ENCODE measurements at places on chromosomes 13 and 19.

- DNase-seq = no peak
Measured at GRCh38 chr13:106619688-106620555, 52.0 kb upstream of the ARGLU1 start.

- DNase-seq = no peak
Measured at GRCh38 chr13:31733647-31734046, 5.7 kb upstream of the RXFP2 start.

DNA sequence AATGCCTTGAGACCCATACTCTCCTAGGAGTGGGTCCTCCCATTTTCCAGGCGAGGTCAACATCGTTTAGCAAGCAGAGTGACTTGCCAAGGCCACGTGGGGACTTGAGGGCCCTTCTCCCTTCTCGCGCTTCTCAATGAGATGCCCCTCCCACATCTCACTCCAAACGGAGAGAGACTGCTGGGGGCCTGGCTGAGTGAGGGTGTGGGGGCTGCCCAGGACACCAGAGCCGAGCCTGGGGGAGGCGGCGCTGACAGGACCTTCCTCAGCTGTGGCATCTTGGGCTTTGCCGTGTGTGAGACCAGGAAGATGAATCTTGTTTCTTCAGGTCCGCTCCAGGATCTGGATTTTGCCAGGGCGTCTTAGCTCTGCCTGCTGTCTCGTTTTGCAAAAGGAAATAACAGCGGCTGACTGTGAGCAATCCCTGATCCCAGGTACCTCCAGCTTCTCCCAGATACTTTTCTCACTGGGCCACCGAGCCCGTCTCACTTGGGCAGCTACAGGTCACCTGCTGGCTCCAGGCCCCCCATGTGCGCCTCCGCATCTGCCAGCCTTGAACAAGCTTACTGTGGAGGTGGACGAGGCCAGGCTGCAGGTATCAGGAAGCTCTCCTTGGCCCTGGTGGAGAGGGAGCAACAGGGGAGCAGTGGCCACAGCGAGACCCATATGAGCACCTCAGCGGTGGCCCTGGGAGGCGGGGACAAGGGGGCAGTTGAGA, 6.0 kb downstream of the COX6B2 start:
- DNase-seq = no peak

DNA sequence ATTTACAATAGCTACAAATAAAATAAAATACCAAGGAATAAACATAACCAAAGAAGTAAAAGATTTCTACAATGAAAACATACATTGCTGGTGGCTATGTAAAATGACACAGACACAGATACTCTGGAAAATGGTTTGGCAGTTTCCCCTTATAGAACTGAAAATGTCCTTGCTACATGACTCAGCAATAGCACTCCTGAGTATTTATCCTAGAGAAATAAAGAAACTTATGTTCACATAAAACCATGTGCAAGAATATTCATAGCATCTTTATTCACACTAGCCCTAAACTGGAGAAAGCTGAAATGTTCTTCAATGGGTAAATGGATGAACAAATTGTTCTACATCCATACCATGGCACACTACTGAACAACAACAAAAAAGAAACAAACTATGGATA, 100.2 kb upstream of the RFC3 start:
- DNase-seq = no peak

DNA sequence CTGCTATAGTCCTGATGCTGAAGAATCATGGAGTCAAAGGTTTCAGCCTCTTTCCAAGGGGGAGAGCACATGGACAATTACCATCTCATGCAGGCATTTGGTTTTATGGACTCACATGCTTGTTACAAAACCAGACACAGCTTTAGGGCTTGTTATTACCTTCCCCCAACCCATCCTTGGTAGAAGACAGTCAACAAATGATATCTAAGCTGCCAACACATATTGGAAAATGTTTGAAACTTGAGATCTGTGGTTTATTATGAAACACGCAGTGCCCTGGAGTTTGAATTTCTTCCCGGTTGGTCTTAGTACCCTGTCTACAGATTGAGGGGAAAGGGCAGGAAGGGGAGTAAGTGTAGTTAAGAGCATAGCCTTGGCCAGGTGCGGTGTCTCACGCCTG, 12.5 kb upstream of the CYP2A6 start:
- no peak for DNase-seq

DNA sequence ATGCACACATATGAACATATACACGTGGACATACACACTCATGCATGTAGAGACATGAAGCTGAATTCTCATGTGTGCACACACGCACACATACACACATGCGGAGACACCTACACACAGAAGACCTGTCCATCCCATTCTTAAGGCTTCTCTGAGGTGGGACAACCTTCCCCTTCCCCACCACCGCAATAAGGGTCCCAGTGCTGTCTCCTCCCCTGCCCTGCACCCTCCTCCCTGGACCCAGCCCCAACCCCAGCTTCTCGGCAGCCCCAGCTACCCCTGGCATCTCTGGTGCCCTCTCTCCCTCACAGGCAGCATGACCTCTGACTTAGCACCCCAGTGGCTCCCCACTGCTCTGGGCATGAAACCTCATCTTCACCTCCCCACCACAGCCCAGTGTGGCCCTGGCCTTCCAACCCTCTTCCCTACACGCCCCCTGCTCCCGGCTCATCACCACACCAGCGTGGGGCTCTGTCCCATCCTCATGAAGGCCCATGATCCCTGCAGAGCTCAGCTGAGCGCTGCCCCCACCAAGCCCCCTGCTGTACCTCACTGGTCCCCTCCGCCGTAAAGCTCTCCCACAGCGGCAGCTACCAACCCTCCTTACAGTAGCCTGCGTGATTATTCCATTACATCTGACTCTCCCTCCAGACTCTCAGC, 204.1 kb upstream of the ZNF536 start:
- DNase-seq = no peak

GRCh38 chr13:75651013-75651412, 14.9 kb downstream of the LMO7 start:
- no peak for DNase-seq

- no peak for DNase-seq
Measured at GRCh38 chr13:60944016-60944415, 471.6 kb downstream of the PCDH20 start.

- no peak for DNase-seq
Measured at GRCh38 chr19:44807652-44808462, 1.0 kb upstream of the BCAM start.

GRCh38 chr19:37468961-37469777, at the start of gene ZNF570:
TSS of gene ZNF570 (plus strand) at chr19:37469356. CDS start at chr19:37470355, 999 bp downstream.
- DNase-seq = peak; percentile 94

- no peak for DNase-seq
Measured at GRCh38 chr19:2015608-2015950, at the start of gene BTBD2. TSS of gene BTBD2 (minus strand) at chr19:2015714. CDS start at chr19:2015703, 11 bp downstream.

- no peak for DNase-seq
Measured at GRCh38 chr19:28437390-28438346, 775.3 kb downstream of the UQCRFS1 start.

DNA sequence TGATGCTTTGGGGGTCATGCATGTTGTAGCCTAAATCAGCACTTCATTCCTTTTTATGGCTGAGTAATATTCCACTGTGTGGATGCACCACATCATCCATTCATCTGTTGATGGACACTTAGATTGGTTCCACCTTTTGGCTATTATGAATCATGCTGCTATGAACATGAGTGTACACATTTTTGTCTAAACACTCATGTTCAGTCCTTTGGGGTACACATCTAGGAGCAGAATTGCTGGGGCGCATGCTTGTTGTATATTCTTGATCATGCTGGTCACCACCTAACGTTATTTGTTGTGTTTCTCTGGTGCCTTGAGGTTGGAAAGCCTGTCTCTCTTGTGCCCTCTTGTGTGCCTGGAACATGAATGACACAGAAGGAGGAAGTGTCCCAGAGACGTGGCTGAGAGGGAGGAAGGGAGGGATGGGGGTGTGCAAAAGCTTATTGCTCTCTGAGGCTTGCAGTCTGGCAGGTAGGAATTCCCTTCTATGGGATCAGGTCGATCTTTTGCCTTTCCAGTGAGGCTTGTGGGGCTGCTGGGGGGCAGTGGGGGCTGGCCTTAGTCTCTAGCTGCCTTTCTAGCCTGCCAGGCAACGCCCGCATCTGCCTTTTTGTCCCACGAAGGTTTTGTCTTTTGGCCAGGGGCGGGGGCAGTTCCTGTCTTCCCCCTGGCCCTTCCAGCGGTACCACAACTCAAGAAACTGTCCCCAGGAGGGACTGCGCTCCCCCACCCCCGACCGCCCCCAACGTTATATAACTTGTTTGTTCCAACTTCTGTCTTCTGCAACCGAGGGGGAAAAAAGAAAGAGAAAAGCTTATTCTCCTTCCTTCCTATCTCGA, 7.6 kb downstream of the KLHL26 start:
- DNase-seq = no peak

- peak; percentile 88 for DNase-seq
Measured at GRCh38 chr19:4139614-4140236, 13.7 kb upstream of the CREB3L3 start.
